ENCODE measurements at places on chromosomes 4 and X.

GRCh38 chr4:165096776-165097175 is 15.9 kb downstream of the TMEM192 start:
- DNase-seq: no peak

DNA sequence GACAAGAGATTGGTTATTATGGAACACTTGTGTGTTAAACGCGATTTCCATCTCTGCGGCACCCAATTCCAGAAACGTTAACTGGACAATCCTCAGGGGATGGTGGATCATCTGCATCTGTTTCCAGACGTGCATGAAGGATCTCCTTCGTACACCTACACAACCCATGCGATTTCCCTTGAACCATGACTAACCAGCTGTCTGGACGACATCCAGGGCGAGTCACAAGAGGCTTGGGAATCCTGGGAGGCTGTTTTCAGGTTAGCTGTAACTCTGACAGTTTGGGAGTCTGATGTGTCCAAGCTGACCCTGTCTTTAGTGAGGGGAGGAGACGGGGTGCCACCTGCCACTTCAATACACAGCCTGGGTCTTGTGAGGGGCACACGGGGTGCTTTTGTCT is 84.5 kb downstream of the GATB start:
- DNase-seq: no peak

DNA sequence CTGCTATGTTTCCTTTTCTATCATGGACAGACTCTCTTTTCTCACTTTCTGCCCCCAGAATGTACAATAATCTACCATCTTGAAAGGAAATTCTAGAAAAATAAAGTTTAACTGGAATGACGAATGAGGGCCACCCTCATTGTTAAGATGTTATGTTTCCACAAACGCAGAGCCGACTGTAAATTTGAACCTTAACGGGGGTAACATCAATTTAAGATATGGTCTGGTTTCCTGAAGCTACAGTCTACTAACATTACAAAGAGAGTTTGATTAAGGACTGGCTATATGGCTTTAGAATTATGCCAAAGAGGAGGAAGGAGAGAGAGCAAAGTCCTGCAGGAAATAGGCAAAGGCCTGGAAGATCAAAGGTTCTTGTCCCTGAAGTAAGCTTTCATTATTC is 227.2 kb downstream of the USP46 start:
- DNase-seq: no peak

DNA sequence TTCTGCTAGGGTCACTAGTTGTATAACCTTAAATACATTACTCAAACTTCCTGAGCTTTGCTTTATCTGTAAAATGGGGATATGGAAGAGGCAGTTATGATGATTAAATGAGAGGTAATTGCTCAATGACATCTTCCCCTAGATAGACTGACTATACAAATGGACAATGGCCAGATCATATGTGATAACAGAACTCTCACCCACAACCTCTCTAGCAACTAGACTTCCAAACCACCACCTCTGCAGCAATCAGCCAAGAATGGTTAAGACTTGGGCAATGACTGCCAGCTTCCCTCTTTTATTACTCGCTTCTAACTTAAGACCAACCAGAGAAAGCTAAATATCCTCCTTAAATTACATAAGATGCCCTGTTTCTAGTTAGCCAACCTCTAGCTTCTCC is 2.9 kb upstream of the SEPSECS start:
- DNase-seq: no peak

GRCh38 chr4:25826074-25826752 is 36.6 kb downstream of the SEL1L3 start:
- no peak for DNase-seq

All from T-helper 1 cell (primary cell).